ENCODE measurements at places on chromosomes 3 and 15. TPM values are rescaled to one million over a fixed set of nuclear protein-coding genes. Genes with fewer than 3 reads are reported as not detected.

DNA sequence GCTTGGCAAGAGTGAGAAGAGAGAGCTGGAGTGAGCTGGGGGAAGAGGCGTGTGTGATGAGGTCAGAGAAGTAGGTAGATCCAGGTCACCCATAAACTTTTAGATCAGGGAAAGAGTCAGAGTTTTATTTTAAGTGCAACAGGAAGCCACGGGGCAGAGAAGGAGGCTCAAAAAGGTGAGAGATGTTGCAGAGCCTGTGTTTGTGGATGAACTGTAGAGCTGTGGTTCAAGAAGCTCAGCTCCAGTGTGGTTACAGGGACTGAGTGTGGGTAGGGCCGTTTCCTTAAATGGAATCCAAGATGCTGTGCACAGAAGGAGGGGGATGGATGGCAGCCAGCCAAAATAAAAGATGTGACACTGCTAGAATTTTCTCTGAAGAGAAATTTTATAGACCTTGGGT, 337.2 kb downstream of the SATB1 start:
- DNase-seq = no peak

Gene NECTIN3
- 15.0 TPM for total RNA-seq

- DNase-seq = peak; percentile 83
Measured at GRCh38 chr3:128549283-128550112, 56.5 kb upstream of the GATA2 start.

Gene IMPG2
- total RNA-seq = 0.21 TPM

Gene GPR149
- total RNA-seq = not detected

- DNase-seq = no peak
Measured at GRCh38 chr3:147400111-147400510, 6.2 kb downstream of the ZIC4 start.

DNA sequence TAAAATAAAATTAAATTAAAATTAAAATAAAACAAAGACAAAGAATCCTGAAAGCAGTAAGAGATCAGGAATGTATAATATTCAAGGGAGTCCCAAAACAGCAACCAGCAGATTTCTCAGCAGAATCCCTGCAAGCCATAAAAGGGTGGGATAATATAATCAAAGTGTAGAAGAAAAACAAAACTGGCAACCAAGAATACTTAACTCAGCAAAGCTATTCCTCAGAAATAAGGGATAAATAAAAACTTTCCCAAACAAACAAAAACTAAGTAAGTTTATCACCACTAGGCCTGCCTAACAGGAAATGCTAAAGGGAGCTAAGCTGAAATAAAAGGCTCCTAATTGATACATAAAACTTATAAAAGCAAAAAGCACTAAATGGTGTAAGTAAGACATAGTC, 29.8 kb downstream of the THBS1 start:
- no peak for DNase-seq

DNA sequence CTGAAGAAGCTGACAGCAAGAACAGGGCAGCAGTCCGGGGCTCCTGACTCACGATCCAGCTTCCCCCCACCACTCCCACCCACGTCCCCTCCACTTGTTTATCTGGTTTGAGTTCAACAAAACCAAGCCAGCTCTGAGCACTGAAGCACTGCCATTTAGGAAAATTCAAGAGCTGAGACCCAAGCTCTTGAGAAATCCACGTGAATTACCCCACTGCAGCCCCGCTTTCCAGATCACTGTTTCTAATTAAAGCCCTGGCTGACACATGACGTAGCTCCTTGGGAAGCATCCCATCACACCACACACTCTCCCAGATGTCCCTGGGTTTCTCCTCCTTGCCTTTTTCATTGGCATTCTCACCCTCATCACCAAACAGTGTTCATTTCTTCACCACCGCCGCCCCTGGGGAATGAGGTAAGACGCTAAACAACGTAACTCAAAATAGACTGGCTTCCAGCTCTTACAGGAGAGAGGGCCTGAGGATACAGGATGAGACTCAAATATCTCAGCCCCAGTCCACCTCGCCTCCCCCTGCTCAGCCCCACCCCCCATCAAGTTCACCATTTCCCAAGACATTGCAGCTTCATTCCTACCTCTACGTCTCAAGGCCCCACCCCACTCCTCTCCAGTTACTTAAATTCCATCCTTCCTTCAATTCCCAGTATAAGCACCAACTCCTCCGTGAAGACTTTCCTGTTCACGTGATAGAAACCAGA, 95.4 kb downstream of the SRGAP3 start:
- DNase-seq = no peak

GRCh38 chr3:136366289-136366688, 116.1 kb downstream of the PCCB start:
- DNase-seq = no peak

Gene PTPRG
- 9.1 TPM for total RNA-seq

DNA sequence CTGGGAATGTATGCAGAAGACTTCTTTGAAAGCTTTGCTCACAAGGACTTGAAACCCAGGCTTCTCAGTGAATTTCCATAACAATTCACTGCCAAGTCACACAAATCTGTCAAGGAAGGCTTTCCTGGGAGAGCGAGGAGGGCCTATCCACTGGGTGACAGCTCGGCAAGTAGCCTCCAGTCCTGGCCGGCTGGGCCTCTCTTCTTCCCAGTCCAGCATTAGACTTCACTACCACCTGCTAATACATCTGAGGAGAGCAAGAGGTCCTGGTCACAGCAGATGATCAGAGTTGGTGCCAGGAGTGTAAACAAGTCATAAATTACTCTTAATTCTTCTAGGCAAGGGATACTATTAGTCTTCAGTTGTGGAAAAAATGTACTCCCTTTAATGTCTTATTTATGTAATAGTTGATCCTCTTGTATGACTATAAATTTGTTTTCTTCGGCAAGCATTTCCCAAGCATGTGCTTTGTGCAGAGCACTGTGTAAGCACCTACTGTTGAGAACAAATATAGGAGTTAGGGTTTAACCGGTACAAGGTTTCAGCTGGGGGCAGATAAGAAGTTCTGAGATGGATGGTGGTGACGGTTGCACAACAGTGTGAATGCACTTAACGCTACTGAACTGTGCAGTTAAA, 162.9 kb downstream of the VGLL4 start:
- no peak for DNase-seq

DNA sequence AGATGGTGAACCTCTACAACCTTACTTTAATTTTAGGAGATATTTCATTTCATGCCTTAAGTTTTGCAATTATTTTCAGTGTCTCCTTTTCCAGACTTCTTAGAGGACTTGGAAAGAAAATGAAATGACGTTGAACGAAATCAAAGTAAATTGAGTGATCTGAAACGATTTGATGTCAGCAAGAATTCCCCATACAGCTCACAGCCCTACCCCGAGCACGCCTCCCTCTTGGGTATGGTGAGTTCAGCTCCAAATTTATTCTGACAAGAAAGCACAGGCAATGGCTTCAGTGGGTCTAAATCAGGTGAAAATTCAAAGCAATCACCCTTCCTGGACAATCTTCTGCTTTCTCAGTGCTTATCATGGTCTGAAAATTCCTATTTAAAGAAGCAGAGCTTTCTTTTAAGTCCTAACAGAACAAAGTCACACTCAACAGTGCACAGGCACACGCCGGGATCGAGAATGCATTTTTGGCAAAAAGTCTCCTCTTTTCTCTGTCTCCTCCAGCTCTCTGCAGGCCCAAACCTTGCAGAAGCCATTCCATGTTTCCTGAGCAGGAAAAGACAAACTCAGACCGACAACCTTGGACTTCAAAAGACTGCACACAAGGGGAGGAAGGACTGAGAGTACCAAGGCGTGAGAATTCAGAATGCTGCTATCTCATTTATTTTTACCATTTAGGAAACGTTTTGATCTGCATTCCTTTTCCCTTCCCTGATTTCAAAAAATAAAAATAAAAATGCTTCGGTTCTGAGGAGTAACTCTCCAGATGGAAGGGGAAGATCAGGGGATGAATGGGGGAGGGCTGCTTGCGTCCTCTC, 72.0 kb downstream of the CCNL1 start:
- no peak for DNase-seq

DNA sequence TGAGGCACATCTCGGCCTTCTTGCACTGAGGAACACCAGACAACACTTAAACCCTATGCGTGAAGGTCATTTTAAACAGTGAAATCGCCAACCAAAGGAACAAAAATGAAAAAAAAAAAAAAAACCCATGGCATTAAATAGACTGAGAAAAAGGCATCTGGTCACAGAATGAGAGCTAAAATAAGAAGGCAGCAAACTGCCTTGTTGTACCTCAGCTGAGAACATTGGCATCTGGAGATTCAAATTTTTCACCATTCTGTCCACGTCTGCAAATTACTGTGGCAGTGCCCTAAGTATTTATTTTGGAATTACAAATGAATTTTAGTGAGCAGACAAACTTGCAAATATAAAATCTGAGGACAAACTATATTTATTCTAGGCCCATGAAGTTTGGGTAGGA, 82.6 kb upstream of the POU1F1 start:
- DNase-seq = no peak

- DNase-seq = no peak
Measured at GRCh38 chr15:81339321-81339720, 15.4 kb upstream of the STARD5 start.

Gene GRM2
- total RNA-seq = not detected

DNA sequence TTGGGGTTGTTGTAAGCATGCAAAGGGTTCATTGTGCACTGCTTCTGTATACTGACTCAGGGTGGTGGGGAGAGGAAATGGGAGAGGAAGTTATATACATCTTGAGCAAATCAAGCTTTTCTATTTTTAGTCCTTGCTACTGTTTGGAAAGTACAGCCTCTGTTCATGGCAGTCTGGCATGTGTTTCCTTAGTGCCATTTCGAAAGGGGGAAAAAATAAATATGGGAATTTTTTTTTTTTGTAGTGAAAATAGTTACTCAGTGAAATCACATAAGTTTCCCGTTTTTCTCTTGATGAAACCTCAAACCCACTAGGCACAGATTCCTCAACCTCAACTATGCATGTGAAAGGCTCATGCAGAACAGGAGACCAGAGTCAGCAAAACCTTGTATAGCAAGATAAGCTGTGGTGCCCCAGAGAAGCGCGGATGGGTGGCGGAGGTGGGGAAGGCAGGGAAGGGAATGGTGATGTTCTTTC, 353.3 kb downstream of the LPP start:
- peak; percentile 77 for DNase-seq

DNA sequence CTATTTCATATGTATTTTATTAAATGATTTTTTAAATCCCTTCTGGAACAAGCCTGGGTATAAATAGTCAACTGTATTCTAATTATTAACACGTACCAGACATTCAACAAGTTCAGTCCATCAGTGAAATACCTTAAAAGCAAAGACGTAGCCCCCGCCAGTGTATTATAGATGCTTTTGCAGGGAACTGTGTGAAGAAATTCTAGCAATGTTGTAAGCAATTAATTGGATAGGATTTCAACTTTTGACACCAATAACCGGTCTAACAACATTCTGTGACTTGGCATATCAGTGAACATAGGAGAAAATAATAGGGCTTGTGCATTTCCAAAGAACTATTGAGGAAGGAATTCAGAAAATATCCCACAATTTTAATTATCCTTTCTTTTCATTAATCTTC, 67.2 kb upstream of the TGFBR2 start:
- DNase-seq = no peak

Gene GHSR
- total RNA-seq = not detected

DNA sequence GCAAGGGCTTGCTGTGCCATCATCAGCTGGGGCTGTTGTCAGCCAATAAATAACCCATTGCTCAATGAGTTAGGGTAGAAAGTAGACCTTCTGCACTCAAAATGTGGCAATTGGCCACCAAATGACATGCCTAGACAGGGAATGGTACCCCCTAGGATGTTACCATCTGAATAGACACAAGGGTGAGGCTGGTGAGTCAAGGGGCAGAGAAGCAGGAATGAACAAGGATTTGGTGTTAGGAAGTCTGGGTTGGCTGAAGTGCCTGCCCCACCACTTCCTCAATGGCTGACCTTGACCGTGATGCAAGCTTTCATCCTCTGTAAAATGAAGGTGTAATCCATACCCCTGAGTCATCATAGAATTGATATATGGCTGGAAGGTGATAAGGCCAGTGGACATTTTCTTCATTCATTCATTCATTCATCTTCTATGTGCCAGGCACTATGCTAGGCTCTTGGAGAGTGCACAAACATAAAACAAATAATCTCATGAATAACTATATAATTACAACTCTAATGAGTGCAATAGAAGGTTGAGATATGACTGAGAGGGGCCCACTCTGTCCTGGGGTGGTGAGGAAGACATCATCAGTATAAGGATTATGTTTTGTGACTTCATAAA, 4.4 kb upstream of the CA12 start:
- no peak for DNase-seq

Gene NEK10
- total RNA-seq = 0.29 TPM

GRCh38 chr3:178669758-178670157, 133.5 kb downstream of the KCNMB2 start:
- DNase-seq = no peak

Gene CCR1
- total RNA-seq = not detected

Gene ARNT2
- total RNA-seq = 8.0 TPM

- DNase-seq = no peak
Measured at GRCh38 chr3:33982269-33982798, 183.9 kb downstream of the PDCD6IP start.

GRCh38 chr3:64457811-64458210, 230.0 kb downstream of the ADAMTS9 start:
- DNase-seq = peak; percentile 54

- DNase-seq = no peak
Measured at GRCh38 chr3:33807191-33807590, 8.8 kb downstream of the PDCD6IP start.

- no peak for DNase-seq
Measured at GRCh38 chr15:63069616-63070090, 27.1 kb downstream of the TPM1 start.

DNA sequence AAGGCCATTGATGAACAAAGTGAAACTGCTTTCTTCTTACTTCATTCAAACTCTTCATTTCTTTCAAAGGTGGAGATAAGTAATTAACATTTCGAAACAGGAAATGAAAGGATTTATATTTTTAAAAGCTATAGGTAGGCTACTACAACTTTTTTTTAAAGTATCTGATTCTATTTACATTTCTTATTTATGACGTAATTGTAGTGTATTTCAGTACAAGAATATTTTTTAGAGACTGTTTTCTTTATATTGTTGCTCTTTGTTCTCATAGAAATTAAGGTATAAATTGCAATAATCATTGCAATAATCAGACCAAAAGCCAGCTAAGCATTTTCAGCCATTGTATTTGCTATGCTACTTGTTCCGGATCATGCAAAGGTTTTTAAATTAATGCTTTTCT, 13.7 kb downstream of the ZFAND6 start:
- no peak for DNase-seq

DNA sequence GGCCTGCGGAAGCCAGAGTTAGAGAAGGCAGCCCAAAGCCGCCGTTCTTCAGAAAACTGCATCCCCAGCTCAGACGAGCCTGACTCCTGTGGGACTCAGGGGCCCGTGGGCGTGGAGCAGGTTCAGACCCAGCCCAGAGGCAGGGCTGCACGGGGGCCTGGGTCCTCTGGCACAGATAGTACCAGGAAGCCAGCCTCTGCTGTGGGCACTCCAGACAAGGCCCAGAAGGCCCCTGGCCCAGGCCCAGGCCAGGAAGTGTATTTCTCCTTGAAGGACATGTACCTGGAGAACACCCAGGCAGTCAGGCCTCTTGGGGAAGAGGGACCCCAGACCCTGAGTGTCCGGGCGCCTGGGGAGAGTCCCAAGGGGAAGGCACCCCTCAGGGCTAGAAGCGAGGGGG, 23.1 kb downstream of the ALPK3 start:
- DNase-seq = no peak

GRCh38 chr3:173737167-173737808, 339.7 kb downstream of the NLGN1 start:
- no peak for DNase-seq

Gene SMCO1
- total RNA-seq = not detected

Gene PIGBOS1
- 15.3 TPM for total RNA-seq

Gene HRG
- not detected for total RNA-seq

Gene NDUFB4
- total RNA-seq = 120 TPM

Measured in Daoy (cell line).